ENCODE measurements at places on chromosomes 3 and 15.

- DNase-seq, result no peak
Measured at GRCh38 chr3:192901435-192901834, 16.2 kb downstream of the MB21D2 start.

GRCh38 chr3:178785961-178786360 lies 249.7 kb downstream of the KCNMB2 start:
- DNase-seq, result no peak

- DNase-seq, result no peak
Measured at GRCh38 chr3:187112934-187113793, 26.1 kb downstream of the RPL39L start.

GRCh38 chr3:51670823-51671733 lies at the start of gene TEX264:
TSS of gene TEX264 (plus strand) at chr3:51671252. CDS start at chr3:51674305, 3,053 bp downstream.
- peak; percentile 84 for DNase-seq

DNA sequence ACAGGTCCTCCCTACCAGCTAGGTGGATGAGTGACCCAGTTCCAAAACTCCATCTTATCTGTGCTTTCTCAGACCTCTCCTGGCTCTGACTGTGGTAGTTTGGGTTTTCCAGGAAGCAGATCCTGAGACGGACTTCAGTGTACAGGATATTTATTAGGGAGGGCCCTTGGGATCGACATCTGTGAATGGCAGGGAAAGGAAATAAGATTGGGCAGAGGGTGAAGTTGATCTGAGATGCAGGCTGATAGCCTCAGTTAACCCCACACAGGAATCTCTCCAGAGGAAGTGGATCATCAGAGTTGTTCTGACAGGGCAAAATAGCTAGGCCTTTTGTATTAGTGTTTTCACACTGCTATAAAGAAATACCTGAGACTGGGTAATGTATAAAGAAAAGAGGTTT lies 16.7 kb upstream of the MAPK6 start:
- no peak for DNase-seq

DNA sequence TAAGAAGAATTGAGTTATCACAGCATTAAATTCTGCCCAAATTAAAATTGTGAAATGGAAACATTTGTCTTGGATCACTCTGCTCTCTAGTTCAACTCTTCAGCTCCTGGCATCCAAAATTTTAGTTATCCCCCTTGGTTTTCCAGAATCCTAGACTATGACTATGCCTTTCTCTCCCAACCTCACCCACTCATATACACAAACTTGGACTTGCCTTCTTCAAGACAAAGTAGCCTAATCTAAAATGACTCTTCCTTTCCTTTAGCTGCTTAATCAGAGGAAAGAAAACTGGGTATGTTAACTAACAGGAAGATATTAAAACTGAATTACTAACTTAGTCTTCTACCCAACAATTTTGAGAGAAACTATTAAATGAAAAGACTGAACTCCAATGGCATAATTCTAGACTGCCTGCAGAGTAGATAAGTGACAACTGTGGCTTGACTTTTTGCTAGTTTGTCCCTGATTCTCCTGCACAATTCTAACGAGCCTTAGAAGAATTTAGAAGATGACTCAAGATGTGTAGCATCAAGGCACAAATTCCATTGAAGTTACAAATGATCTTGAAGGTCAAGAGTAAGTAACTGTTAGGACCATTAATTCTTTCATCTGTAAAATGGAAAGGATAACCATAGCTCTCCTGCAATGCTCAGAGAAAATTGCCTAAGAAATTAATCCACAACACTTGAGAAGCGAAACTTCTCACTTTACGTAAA lies 5.2 kb upstream of the GOLIM4 start:
- DNase-seq, result no peak

- DNase-seq, result no peak
Measured at GRCh38 chr3:2156244-2156847, 57.7 kb downstream of the CNTN4 start.

DNA sequence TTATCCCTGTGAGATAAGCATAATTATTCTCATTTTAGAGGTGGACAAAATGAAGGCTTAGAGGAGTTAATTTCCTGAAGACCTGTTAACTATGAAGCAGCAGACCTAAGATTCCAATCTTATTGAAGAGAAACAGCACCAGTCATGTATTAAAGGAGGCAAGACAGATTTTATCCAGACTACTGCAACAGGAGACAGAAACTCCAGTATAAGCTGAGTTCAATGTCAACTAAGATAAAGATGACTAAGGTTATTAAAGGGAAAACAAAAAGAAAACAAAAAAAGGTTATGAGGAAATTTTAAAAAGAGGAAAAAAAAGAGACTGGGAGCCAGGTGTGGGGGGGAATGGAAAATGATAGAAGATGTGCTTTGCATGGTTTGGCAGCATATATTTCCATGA lies 707.7 kb upstream of the NR2F2 start:
- no peak for DNase-seq

- DNase-seq, result no peak
Measured at GRCh38 chr3:16188071-16188470, 13.6 kb downstream of the GALNT15 start.

DNA sequence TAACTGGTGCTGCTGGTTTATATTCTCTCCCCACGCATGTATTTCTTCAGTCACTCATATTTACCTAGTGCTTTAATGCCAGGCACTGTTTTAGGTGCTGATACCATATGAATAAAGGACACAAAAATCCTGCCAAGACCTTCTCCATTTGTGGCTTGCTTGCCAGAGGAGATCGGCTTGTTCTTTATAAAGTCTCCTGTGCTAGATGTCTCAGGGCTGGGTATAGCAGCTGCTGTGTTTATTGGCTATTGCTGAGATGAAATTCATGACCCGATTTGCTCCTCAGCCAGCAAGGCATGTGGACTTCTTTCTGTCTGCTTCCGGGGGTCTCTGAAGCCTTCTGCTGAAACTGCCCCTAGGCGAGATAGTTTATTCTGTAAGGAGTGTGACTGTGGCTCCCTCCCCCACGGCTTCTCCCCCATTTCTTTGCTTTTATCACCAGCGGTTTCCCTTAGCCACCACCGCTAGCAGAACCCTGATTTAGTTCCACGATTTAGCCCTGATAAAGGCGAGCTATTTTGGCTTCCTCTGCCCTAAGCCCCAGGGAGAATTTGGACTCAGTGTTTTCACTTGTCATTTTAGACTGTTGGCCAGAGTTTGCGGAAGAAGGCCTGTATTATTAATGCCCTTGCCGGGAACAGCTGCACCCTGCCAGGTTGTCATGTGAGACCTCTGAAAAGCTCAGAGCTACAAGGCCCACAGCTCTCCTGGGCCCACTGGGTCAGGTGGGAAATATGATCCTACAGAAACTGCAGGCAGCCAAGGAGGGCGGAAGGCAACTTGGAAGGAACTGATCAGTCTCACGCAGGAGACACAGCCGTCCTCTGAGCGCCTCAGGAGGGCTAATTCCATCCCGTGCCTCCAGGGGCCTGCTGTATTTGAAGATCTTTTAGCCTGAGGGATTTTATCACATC lies 46.8 kb downstream of the ST6GAL1 start:
- DNase-seq, result no peak

- DNase-seq, result no peak
Measured at GRCh38 chr15:90013503-90013937, 12.4 kb downstream of the ZNF710 start.
